ENCODE measurements at places on chromosomes 1 and 21.

GRCh38 chr1:7594714-7595295 is 176.3 kb upstream of the VAMP3 start:
- DNase-seq: no peak

GRCh38 chr1:153649863-153650235 is 8.7 kb upstream of the SNAPIN start:
- no peak for DNase-seq

DNA sequence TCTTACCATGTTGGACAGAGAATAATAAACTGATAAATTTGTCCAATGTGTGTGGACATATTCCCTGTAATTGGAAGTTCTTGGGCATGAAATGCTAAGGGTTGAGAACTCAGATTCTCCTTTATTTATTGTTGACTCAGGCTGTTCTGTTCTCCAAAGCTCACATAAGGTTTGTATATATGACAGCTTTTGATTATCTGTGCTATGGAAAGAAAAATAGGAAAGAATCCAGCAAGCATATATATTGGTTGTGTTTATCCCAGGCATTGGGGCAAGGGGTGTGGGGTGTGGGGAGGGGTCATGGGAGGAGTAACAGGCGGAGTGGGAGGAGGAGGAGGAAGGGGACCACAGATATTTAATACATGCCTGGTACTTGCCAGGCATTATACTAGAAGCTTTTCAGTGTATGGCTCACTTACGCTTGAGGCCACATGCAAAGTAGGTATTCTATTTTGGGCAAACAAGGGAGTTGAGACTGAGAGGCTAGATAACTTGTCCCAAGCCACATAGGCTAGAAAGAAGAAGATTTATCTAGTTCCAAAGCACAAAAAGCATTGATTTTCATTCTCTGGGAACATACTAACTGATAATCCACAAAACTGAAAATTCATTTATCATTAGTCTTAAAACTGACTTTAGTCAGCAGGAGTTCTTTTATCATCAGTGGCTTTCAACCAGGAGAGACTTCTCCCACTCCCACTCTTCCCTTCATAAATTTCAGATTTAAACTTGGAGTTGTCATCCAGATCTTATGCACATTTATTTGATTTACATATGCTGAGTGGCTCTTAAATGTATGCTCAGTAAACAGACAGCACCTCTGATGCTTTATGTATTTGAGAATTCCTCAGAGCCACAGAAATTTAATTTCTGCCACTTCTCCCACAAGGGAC is 27.2 kb downstream of the NGF start:
- DNase-seq: no peak

- no peak for DNase-seq
Observed at GRCh38 chr1:158199849-158200248, 19.2 kb downstream of the CD1D start.

DNA sequence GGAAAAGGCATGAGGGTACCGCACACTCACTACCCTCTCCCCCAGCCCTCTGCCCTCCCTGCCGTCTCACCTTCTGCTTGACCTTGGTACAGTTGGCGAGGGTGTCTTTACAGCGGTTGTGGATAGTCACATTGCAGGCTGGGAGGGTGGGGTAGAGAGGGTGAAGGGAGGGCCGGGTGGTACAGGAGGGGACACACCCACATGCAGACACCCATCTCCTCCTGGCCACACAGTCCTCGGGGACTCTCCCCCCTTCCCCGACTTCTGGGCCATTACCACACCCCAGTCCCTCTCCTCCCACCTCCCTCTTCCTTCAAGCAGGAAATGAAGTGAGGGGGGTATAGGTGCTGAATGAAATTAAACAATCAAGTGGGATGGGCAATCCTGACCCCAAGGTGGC is 11.6 kb downstream of the ARHGEF2 start:
- DNase-seq: no peak

GRCh38 chr1:43194509-43194908 is 22.4 kb downstream of the CFAP57 start:
- no peak for DNase-seq

DNA sequence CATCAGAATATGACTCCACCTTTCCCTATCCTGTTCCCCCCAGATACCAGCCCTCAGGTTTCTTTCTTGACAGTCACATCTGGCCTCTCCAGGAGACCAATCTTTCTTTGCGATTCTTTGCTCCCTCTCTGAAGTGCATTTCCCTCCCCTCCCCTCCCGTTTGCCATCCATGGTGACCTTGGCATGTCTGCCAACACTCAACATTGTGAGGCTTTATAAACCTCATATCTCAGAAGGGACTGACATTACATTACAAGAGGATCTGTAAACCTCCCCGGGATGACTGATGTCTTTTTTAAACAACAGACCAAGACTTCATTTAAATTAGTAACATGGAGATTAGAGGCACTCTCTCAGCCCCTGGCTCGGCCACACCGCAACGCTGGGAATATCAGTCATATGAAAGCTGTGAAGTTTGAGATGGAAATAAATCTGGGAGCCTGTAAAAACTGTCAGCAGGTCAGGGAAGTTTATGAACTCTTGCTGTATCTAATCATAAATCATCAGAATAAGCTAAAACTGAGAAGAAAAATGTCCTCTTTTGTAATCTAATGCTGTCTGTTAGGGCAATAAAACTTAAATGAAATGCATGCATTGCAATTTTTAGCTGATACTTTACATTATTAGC is 401.7 kb upstream of the PROX1 start:
- DNase-seq: no peak

GRCh38 chr1:20290624-20291597 is at the start of gene VWA5B1:
VWA5B1 (plus strand) TSS chr1:20290875; CDS start chr1:20310602, 19,727 bp downstream.
- peak; percentile 25 for DNase-seq

GRCh38 chr21:28949318-28949717 is 43.4 kb downstream of the LTN1 start:
- no peak for DNase-seq

- DNase-seq: no peak
Observed at GRCh38 chr1:226845624-226846023, 24.8 kb upstream of the PSEN2 start.

GRCh38 chr1:156510709-156511108 is 10.1 kb upstream of the MEF2D start:
- no peak for DNase-seq

GRCh38 chr1:54227891-54228310 is 27.9 kb downstream of the MRPL37 start:
- no peak for DNase-seq

GRCh38 chr1:6152181-6152580 is 27.9 kb downstream of the CHD5 start:
- DNase-seq: no peak

GRCh38 chr1:171372418-171373084 is 58.6 kb downstream of the FMO4 start:
- no peak for DNase-seq

- no peak for DNase-seq
Observed at GRCh38 chr1:34739613-34740012, 15.2 kb upstream of the GJB5 start.

- no peak for DNase-seq
Observed at GRCh38 chr1:54487571-54488050, 60.4 kb upstream of the ACOT11 start.

DNA sequence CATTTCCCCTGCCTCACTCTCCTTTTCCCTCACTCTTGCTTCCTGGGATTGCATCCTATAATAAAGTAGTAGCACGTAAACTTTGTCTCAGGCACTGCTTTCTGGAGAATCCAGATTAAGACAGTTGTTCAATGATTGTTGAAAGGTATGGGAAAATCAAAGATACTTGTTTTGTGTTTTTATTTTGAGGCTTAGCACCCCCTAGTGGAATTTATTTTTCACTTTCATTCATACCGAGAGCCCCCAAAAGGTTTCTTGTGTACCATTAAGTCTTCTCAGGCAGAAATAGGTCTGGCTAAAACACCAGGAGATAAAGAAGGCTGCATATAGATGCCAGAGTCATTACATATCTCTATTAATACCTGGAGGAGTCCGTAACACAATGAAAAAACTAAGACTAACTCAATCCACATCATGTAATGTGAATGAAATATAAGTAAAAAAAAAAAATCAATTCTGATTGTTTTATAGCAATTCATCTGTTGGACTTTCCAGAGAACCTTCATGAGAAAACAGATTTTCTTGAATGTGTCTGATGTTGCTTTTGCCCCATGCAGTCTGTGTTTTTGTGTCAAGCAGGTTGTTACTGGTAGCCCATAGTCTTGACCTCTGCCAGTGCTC is 103.5 kb downstream of the RPE65 start:
- peak; percentile 40 for DNase-seq

GRCh38 chr1:155226188-155226909 is 17.9 kb downstream of the MTX1 start:
- DNase-seq: peak; percentile 86

GRCh38 chr1:71502006-71502405 is 421.2 kb upstream of the ZRANB2 start:
- no peak for DNase-seq

GRCh38 chr1:217049721-217050120 is 326.5 kb upstream of the ESRRG start:
- no peak for DNase-seq

GRCh38 chr1:204640578-204640977 is 45.0 kb downstream of the LRRN2 start:
- DNase-seq: no peak

- no peak for DNase-seq
Observed at GRCh38 chr1:53575141-53575954, 116.1 kb downstream of the DMRTB1 start.

- DNase-seq: no peak
Observed at GRCh38 chr1:221439008-221439746, 302.7 kb downstream of the DUSP10 start.

- DNase-seq: no peak
Observed at GRCh38 chr1:213940947-213941346, 46.8 kb upstream of the PROX1 start.

DNA sequence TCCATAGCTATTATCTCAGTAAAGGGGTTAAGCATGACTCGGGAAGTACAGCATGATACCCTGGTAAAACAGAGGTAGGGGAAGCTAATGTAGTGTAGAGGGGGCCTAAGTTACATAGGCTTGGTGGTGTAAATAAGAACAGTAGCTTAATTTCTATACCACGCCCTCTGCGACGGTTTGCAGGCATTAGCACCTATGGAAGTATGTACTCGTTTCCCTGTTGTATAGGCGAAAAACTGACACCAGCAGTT is 470 bp upstream of the NAXE start:
- no peak for DNase-seq

DNA sequence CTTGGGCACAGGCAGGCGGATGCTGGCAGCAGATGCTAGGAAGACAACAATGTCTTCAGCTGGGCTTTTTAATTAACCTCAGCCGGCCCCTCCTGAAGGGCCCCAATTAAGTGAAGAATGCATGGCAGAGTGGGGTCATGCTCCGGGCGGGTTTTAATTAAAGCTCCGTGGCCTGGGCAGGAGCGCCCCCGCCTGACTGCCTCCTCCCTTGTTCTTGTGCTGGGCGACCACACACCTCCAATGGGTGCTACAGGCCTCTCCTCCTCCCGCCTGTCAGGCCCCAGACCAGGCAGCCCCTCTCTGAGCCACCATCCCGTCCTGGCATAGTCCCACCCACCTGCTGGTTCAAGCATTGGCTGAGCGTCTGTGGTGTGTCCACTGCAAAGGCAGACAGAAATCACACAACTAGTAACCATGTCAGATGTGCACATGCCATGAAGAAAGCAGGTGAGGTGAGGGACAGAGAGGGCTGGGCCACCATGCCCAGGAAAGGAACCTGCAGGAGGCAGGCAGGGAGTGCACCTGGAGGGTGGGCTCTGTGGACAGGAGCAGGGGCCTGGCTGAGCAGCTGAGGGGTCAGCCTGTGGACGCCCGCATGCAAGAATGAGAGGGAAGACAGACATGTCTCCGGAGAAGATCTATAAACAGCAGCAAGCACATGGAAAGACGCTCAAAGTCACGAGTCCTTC is 8.5 kb upstream of the ARF1 start:
- DNase-seq: no peak

GRCh38 chr1:221487781-221488524 is 253.9 kb downstream of the DUSP10 start:
- DNase-seq: no peak

GRCh38 chr1:35452106-35452774 is 105.0 kb downstream of the KIAA0319L start:
- no peak for DNase-seq

DNA sequence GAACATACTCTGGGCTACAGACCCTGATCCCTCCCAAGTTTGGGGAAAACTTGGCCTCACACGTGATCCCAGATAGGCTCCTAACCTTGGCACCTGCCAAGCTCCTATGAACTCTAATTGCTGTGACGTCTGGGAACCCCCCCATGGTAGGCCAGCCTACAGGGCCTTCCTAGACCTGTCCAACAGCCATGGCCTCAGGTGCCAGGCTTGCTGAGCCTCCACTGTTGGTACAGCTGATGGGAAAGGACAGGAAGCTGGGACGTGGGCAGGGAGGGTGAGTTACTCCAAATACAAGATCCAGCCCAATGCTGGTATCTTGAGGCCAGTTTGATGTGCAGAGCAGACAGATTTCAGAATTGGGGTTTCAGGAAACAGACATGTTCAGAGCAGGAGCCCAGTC is 19.1 kb downstream of the SMIM12 start:
- no peak for DNase-seq

- DNase-seq: no peak
Observed at GRCh38 chr1:54367613-54368012, 38.6 kb downstream of the SSBP3 start.

DNA sequence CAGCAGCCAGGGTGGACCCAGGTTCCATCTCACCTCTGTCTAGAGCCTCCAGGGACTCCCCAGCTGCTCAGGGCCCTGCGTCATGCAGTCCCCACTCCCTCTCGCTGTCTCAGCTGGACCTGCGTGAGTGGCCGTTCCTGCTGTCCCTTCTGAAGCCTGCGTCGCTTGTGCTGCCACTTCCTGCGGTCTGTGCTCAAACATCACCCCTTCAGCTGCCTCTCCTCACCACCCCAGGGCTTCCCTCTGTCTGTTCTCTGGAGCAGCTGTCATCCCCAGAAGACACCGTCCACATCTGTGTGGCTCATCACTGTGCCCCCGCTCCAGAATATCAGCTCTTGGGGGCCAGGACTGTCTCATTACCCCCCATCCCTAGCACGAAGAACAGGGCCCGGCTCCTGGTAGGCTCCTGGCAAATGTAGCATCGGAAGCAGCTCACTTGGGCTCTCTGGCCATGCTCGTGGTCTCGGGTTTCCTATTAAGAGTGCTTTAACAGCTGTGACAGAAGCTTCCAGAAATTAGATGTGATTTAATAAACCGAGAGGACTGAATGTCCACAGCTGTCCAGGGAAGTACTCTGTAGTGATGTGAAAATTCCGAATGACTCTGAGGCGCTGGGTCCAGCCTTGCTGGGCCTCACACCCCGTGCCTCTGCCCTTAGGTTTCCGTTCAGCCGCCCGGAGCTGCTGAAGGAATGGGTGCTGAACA is 3.3 kb downstream of the THAP3 start:
- no peak for DNase-seq

- DNase-seq: no peak
Observed at GRCh38 chr1:92736395-92736794, 48.5 kb downstream of the EVI5 start.

GRCh38 chr1:24101796-24102586 is 9.9 kb downstream of the MYOM3 start:
- DNase-seq: no peak

GRCh38 chr1:245698116-245698515 is 543.3 kb downstream of the KIF26B start:
- DNase-seq: no peak

DNA sequence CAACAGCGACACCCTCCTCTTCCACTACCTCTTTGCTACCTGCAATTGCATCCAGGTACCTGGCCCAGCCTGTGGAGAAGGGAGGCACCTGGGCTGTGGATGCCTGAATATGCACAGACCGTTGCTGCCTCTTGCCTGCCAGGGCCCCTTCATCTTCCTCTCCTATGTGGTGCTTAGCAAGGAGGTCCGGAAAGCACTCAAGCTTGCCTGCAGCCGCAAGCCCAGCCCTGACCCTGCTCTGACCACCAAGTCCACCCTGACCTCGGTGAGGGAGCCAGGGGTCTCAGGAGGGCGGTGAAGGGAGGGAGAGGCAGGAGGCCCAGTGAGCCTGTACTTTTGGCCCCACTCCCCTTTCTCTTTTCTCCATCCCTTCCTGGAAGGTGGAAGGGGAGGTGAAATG is 11.5 kb downstream of the PSRC1 start:
- no peak for DNase-seq

All from NCI-H2171 treated with DMSO at 0.1 percent for 48 hours (cell line).